ENCODE measurements at places on chromosomes 4 and X.

DNA sequence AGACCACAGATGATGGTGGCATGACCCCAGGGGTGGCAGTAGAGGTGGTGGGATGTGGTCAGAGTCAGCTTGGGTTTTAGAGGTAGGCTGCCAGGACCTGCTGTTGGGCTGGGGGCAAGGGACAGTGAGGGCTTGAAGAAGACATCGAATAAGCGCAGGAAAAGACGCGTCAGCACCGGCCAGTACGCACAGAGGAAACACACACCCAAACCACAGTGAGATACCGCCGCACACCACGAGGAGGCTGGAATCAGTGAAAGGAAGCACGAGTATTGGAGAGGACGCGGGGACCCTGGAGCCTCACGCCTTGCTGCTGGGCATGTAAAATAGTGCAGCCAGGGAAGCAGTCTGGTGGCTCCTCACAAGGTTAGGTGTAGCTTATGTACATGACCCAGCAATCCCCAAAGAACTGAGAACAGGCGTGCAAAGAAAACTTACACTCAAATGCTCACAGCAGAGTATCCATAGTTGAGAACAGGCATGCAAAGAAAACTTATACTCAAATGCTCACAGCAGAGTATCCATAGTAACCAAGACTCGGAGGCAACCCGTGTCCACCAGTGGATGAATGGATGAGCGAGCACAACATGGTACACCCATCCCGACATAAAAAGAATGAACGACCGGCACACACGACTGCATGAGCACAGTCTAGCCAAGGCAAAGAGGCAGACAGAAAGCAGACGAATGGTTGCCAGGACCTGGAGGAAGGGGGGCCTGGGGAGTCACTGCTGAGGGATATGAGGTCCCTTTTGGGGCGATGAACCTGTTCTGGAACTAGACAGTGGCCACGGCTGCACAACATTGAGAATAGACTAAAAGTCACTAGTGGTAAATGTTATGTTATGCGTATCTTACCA is 13.3 kb downstream of the PDZD4 start:
- no peak for DNase-seq

GRCh38 chrX:144334577-144334976 is 450.7 kb downstream of the UBE2NL start:
- DNase-seq: no peak

GRCh38 chr4:184281231-184282139 is 63.8 kb upstream of the ENPP6 start:
- DNase-seq: no peak

- no peak for DNase-seq
Observed at GRCh38 chr4:123977641-123978081, 581.1 kb downstream of the SPRY1 start.

GRCh38 chrX:19798423-19798822 is 89.0 kb downstream of the SH3KBP1 start:
- DNase-seq: no peak

DNA sequence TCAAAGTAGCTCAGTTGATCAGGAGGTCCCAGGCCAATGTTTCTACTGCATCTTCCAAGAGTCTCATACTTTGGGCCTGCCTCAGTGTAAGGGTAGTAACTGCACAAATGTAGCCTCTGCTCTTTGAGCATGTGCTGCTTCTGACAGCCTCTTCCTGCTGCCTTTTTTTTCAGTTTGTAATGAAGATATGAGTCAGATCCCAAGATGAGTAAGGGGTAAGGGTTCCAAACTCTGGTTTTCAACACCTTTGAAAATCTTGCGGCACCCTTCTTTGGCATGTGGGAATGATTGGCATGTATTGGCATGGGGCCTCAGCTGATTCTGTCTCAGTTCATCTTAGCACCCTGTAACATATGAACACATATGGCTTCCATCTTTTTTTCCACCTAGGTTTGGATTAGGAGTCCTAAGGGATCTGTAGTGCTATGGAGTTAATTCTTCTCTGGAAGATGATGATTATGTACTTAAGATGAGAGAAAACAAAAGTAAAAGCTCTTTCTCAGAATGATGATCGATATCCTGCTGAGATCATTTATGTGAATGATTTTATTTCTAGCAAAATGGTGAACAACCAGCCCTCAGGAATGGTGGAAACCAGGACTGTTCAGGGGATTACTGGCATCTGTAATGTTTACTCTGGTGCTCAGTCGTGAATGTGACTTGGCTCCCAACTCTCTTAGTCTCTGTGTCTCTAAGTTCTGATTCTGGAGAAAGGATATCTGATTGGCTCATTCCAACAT is 118.7 kb upstream of the PRPS2 start:
- DNase-seq: no peak

- DNase-seq: no peak
Observed at GRCh38 chr4:54659313-54659712, 1.6 kb downstream of the KIT start.

GRCh38 chrX:153878345-153878744 is 7.6 kb downstream of the L1CAM start:
- no peak for DNase-seq

GRCh38 chr4:8472689-8473197 is 32.2 kb downstream of the TRMT44 start:
- DNase-seq: no peak

GRCh38 chr4:87392183-87392582 is 1.2 kb upstream of the HSD17B11 start:
- no peak for DNase-seq

GRCh38 chr4:101977076-101977475 is 186.5 kb downstream of the BANK1 start:
- DNase-seq: no peak

GRCh38 chrX:42531441-42531840 is 246.5 kb downstream of the PPP1R2C start:
- no peak for DNase-seq

DNA sequence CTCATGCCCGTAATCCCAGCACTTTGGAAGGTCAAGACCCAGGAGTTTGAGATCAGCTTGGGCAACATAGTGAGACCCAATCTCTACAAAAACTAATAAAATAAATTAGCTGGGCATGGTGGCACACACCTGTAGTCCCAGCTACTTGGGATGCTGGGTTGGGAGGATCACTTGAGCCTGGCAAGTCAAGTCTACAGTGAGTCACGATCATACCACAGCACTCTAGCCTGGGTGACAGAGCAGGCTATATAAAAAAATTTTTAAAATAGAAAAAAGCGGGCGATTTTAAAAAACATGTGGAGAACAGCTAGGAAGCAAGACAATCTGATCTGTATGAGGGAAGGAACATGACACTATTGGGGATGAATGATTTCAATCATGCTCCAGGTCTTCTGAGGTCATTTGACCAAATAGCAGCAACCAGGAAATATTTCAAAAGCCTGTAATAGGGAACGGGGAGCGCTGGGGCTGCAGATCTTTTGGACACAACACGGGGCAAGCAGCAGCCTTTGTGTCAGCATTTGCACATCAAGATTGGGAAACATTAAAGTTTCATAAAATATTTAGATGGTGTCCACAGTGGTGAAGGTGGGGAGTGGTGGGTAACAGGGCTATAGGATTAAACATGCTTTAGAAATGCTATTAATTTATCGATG is 48.3 kb upstream of the GUCY1A1 start:
- DNase-seq: no peak

- DNase-seq: no peak
Observed at GRCh38 chr4:101471201-101471600, 123.9 kb upstream of the PPP3CA start.

DNA sequence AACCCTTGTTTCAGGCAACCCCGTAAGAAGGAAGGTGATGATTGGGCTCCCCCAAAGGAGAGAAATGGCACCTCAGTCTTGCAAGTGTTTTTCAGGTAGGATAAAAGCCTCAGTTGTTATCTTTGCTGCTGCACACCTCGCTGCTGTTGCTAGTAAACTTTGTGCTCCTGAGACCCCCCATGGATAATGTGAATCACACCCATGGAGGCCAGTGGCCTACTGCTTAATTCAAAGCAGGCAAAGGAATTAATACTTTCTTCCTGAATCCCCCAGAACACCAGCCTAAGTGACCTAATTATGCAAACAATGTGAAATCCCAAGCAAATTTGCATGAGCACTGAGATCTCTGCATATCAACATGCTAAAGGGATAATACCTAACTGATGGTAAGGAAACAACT is 337.5 kb downstream of the GRIA2 start:
- DNase-seq: no peak

DNA sequence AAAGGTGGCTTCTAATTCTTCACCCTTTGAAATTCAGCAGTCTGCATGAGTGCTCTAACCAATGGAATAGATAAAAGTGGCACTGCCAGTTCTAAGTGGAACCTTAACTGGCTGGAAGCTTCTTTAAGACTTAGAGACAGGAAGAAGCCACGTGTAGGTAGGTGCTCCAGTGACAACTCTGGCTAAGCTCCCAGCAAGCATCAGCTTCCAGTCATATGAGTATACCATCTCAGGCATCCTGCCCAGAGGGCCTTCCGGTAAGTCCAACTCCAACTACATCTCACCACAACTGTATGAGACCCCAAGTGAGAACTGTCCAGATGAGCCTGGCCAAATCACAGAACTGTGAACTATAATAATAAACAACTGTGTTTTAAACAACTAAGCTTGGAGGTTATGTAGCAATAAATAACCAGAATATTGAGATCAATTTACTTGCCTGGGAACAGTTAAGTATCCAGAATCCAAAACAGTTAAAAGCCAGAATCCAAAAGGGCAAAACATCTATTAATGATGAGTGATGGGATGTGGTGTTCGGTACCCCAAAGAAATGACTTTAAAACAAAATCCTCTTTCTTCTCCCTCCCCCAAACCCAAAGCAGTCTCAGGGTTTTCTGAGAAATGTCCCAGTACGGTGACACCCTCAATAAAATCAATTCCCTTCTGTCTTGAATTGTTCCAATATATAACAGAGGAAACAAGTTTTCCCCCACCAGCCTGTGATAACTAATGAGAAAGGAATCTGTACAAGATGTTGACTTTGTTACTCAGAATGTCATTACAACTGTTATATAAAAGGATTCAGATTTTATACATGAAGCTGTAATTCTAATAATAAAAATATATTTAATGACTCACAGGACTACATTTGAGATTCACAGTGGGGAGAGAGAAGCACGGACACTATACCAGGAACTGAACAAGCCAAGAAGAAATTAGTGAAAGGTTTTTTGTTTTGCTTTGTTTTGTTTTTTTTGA is 4.2 kb downstream of the TSPAN5 start:
- no peak for DNase-seq

- DNase-seq: no peak
Observed at GRCh38 chr4:156420623-156421022, 467.0 kb upstream of the CTSO start.

GRCh38 chr4:10371869-10372471 is 85.3 kb downstream of the ZNF518B start:
- no peak for DNase-seq

- no peak for DNase-seq
Observed at GRCh38 chr4:74632634-74633033, 161.7 kb downstream of the BTC start.

DNA sequence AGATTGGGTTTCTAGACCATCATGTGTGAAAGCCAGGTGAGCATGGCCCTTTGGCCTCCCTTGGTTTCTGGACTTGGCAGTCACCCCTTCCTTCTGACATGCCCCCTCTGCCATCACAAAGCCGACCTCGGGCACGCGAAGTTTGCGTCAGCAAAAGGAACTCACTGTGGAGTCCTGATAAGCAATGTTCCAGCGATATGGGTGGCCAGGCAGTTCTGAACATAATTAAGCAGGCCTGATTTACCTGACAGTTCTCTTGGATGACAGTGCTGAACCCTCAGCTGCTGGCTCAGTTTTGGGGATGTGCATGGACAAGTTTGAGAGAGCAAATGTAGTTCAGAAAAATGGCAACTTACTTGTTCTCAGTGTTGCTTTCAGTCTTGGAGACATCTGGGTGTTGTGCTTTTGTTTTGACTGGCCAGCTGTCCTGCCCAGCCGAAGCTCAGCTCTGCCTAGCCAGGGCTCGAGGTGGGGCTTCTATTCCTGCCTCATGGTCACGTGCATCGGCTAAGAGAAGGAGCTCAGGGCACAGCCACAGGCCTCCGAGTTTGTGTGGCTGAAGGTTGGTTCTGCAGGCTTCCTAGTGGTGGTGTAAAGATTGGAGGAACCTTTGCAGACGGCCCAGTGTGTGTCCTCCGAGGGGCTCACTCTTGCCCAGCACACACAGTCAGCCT is 78.3 kb downstream of the CLDN34 start:
- no peak for DNase-seq

DNA sequence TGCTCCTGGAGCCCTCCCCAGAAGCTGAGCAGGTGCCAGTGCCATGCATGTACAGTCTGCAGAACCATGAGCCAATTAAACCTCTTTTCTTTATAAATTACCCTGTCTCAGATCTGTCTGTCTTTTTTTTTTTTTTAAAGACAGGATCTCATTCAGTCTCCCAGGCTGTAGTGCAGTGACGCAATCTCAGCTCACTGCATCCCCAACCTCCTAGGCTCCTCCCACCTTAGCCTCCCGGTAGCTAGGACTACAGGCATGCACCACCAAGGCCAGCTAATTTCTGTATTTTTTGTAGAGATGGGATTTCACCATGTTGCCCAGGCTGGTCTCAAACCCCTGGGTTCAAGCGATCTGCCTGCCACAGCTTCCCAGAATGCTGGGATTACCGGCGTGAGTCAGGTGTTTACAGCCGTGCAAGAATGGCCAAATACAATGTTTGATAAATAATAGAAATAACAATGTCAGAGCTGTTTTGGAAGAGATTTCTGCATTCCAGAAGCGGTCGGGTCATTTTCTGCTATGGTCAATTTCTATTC is 68.8 kb downstream of the SLC2A9 start:
- DNase-seq: peak; percentile 2

- peak; percentile 7 for DNase-seq
Observed at GRCh38 chr4:177047070-177047850, 254.5 kb upstream of the VEGFC start.

DNA sequence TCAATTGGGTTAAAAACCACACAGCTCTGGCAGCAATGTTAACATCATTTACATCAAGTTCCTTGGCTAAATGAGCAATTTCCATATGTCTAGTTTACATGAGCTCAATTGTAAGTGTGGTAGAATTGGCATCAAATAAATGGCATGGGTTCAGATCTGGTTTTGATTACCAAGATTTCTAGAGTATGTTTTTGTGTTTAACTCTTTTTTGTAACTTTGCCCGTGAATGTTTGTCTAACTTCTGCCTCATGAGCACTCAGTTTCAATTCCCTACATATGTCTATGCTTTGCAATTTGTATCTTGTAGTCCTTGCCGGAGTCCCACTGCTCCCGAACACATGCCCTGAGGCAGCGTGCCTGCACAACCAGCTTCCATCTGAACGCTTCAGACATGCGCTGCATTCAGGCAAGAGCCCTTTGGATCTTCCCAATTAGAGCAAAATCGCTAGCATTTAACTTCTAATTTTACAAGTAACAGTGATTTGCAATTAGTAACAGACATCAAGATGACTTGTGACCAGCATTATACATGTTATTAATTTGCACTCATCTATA is 644.4 kb downstream of the TRIML1 start:
- no peak for DNase-seq

DNA sequence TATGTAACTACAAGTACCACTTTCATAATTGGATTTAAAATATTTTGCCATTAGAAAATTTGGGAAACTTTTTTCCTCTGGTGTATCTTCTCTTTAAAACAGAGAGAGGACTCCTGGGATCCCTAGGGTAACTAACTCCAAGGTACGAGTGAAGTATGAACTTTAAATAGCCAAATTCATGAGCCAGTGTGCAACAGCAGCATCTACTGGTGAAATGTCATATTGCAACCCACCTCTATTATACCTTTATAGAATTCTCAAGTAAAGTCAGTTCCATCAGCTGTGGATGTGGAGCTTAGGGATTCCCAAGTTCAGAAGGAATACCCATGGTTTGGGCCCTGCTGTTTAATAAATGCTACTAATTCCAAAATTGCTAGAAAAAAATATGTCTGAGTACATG is 282.7 kb upstream of the TAPT1 start:
- no peak for DNase-seq
